ENCODE measurements at places on chromosomes 12 and 14.

GRCh38 chr12:857611-858010, 91.9 kb downstream of the RAD52 start:
- DNase-seq, result no peak

- no peak for DNase-seq
These were observed 106.5 kb downstream of the ETV6 start for GRCh38 chr12:11756022-11756421.

- peak; percentile 19 for DNase-seq
These were observed 86.9 kb downstream of the RIN3 start for GRCh38 chr14:92600318-92601053.

DNA sequence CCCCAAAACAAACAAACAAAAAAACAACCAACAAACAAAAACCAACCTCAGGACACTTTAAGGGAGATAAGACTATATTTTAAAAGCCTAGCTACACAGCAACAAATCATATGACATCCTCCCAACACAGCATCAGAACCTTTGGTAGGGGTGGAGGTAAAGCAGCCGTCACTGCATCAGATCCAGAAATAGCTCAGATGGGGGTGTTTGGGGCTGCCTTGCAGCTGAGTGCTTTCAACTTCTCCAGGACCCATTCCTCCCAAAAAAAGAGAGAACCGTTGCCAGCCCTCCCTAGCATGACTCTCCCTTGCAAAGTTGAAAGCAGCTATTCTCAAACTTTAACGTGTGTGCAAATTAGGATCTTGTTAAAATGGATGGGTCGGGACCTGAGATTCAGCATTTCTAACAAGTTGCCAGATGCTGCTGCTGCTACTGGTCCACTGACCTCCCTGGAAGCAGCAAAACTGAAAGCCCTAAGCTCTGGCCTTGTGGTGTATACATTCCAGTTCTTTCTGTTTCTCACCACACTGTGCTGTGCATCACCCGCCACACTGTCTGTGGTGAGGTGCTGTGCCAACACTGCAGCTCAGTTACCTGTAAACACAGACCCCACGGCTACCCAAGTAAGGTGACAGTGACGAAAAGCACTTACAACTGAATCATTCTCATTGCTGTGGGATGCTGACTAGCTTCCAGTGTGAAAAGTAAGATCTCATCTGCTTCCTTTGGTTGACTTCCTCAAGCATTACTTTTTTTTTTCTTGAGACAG, 54.0 kb downstream of the SLC38A1 start:
- peak; percentile 94 for DNase-seq

DNA sequence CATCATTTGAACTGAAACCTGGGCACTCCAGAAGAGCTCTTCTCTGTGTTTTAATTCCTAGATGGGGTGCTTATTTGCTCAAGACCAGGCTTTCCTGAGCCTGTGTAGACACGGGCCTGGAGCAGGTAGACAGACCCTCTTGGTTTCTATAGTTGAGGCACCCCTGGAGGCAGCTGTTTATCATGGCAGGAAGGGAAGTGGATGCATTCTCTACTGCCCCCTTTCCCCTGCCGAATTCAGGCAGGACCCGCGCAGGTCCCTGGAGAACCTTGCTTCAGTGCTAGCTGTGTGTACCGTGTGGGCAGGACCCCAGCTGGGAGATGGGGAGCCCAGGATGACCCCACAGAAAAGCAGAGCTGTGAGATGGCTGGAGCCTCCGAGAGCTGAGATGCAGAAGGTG, 6.0 kb downstream of the CACNA1C start:
- no peak for DNase-seq

DNA sequence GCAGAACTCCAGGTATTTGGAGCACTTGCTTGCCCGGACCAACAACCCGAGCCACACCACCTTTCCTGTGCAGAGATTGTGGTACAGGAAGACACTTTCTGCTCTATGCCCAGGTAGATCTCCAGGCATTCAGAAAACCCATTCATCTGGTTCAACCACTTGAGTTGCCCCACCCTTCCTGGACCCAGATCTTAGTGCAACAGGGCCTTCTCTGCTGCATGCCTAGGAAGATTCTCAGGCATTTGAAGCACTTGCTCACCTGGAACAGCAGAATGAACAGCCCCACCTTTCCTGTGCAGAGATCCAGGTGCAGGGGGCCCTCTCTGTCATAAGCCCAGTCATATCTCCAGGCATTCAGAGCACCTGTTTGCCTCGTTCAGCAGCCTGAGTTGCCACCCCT, 412.8 kb upstream of the MGAT4C start:
- DNase-seq, result no peak

DNA sequence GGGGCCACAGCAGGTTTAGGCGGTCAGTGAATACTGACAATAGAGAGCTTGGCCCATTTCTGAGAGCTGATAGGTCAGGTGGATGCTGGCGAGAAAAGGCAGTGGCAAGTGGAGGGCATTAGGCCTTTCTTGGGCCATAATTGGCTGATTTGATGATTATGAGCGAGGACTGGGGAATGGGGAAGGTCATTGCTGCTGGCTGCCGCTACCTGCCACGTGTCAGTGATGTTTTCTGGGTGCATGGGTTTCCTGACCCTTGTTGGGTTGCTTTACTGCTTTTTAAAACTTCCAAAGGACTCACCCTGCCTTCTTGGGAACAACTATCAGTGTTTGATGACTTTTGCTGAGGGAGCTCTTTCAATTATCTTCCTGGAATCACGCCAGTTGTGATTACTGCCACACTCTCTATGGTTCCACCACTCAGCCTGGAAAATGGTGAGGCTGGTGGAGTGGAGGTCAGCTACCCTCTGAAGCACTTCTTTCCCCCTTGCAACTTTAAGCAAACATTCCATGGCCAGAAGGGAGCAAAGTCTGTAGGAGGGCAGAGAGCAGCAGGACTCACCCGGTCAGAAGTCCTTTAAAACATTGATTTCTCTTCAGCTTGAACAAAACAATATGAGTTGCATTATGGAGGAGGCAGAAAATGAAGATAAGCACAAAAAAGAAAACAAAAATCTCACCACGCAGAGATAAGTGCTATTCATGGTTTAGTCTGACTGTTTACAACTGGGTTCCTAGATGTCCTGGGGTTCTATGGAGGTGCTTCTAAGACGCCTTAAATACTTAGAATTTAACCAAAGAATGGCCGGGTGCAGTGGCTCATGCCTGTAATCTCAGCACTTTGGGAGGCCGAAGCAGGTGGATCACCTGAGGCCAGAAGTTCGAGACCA, 12.1 kb upstream of the SLC10A1 start:
- DNase-seq, result no peak

- DNase-seq, result no peak
These were observed 130.8 kb upstream of the PLEKHG7 start for GRCh38 chr12:92571844-92572543.

- no peak for DNase-seq
These were observed 8.5 kb upstream of the BCL7A start for GRCh38 chr12:122013136-122013535.

DNA sequence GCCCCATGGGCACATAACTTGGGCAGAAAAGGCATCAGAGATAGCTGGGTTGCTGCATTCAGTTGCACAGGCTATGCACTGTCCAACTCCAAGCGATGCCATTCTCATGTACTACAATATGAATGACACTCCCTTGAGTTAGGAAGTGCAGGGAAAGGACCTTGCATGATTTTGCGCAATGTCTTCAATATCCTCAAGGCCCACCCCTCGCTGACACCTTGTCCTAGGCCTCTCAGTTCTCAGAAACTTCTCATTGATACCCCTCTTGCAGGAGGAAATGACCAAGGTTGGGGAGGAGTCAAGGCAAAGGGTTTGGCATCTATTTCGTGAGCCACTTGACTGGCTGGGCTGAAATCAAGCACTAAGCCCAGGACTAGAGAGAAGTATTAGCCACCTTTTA, 70.4 kb downstream of the ARL6IP4 start:
- DNase-seq, result no peak

DNA sequence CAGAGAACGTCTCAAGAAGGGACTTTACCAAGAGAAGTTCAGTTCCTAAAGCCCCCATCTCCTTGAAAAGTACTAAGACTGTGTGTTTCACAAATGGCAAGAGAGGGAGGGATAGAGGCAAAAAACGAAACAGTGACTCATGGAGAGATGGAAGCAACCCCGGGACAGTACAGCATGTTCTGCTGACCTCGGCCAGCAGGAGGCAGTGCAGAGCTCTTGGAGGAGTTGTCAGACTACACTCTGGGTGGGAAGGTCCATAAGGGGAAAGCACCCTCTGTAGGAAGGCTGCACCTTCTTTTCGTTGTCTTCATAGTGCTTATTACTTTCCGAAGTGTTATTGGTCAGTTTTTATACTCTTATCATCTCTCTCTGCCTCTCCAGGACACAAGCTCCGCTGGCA, 525.2 kb upstream of the CCDC196 start:
- peak; percentile 78 for DNase-seq

DNA sequence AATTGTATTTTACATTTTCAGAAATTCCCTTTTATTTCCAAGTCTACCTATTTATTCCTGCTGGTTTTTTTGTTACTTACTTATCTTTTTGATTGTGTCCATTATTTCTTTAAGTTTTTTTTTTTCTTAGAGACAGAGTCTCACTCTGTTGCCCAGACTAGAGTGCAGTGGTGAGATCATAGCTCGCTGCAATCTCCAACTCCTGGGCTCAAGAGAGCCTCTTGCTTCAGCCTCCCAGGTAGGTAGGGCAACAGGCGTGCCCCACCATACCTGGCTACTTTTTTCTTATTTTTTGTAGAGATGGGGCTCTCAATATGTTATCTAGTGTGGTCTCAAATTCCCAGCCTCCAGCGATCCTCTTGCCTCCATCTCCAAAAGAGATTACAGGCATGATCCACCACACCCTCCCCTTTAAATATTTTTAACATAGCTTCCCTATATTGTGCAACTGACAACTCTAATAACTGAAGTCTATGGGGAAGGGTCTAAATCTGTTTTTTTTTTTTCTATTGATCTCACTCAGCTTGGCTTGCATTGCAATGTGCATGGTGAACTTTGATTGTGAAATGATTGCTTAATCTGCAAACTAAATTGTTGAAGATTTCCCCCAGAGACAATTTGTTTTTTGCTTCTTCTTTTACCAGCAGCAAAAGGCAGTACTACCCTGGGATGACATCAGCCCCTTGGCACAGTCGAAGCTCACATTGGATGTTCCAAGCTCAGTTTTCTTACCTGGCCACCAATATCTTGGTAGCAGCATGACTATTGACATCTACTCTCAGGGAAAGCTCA, 25.7 kb upstream of the COCH start:
- no peak for DNase-seq

DNA sequence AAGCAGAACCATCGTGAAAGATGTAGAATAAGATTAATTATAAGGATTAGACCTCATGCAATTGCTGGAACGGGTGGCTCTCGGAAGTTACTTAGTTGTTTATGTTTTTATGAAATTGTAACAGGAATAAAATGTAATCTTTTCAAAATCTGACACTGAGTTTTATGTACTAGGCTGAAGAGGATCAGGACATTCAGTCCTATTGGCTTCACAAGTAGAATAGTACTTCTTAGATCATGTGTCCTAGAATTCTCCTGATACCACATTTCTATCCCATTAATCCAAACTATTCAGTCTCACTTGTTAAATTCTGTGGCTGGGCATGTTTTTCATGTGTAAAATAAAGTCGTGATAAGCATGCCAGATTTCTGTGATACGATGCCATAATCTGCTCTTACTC, 423.5 kb upstream of the OR4E1 start:
- no peak for DNase-seq

DNA sequence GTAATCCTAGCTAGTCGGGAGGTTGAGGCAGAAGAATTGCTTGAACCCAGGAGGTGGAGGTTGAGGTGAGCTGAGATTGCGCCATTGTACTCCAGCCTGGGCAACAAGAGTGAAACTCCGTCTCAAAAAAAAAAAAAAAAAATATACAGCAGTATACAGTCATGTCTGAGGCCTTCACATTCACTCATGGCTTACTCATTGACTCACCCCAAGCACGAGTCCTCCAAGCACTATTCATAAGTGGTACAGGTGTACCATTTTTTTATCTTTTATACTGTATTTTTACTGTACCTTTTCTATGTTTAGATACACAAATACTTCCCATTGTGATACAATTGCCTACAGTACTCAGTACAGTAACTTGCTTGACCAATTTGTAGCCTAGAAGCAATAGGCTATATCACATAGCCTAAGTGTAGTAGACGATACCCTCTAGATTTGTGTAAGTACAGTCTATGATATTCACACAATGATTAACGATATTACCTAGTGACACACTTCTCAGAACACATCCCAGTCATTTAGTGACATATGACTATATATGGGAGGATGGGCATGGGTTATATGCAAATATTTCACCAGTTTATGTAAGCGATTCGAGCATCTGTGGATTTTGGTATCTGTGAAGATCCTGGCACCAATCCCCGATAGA, 12.2 kb downstream of the LLPH start:
- DNase-seq, result no peak

DNA sequence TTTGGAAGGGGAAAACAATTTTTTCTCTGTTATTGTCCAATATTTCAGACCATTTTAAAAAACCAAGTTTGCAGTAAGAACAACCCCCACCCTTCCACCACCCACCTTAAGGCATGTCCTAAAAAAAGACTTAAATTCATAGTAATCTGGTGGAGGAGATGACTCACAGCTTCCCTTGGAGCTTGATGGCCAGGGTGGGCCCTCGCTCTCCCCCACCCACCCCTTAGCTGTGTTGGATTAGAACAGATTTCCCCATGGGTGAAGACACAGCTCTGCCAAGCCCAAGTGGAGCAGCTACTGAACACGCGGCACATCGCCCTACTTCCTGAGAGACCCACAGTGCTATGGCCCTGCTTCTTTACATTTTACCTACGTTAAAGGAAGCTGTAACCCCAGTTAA, 140.3 kb downstream of the GCH1 start:
- DNase-seq, result no peak

DNA sequence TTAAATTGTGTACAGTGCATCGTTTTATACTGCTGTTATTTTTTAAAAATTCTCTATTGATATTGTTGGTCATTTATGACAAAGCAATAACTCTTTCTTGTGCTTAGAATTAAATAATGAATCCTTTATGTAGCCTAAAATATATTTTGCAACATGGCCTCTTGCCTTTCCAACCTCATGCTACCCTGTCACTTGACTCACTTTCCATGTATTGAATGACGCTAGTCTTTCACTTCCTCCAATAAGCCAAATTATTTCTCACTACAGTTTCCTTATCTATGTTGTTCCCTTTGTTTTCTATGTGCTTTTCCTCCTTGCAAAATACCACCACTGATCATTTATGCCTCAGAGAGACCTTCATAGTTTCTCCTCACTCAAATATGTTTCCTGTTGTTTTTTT, 16.3 kb upstream of the EPYC start:
- DNase-seq, result no peak

GRCh38 chr12:111406474-111407376, 1.0 kb downstream of the SH2B3 start:
- peak; percentile 82 for DNase-seq

GRCh38 chr12:130421896-130422295, 84.2 kb downstream of the PIWIL1 start:
- peak; percentile 3 for DNase-seq

GRCh38 chr12:20212658-20213555, 155.4 kb upstream of the PDE3A start:
- DNase-seq, result no peak

DNA sequence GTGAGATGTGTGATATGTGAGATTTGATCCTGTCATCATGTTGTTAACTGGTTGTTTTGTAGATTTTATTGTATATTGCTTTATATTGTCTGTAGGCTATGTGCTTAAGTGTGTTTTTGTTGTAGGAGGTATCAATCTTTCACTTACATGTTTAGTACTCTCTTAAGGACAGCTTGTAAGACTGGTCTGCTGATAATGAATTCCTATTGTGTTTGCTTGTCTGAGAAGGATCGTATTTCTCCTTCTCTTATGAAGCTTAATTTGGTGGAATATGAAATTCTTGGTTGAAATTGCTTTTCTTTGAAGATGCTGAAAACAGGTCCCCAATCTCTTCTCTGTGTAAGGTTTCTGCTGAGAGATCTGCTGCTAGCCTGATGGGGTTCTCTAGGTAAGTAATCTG, 94.5 kb upstream of the ARHGAP5 start:
- no peak for DNase-seq

GRCh38 chr12:26047401-26048226, 77.2 kb downstream of the BHLHE41 start:
- no peak for DNase-seq

Measured in natural killer cell (primary cell).